ENCODE measurements at places on chromosomes 11 and 22.

- DNase-seq: no peak
Observed at GRCh38 chr11:115930291-115930690, 426.1 kb upstream of the CADM1 start.

DNA sequence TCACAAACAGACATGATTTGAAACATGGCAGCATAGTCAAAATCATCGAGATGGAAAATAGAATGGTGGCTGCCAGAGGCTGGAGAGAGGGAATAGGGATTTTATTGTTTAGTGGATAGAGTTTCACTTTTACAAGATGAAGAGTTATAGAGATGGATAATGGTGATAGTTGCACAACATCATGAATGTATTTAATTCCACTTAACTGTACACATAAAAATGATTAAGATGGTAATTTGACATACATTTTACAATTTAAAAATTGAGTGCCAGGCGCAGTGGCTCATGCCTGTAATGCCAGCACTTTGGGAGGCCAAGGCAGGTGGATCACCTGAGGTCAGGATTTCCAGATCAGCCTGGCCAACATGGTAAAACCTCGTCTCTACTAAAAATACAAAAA lies 21.2 kb downstream of the TTC28 start:
- no peak for DNase-seq

DNA sequence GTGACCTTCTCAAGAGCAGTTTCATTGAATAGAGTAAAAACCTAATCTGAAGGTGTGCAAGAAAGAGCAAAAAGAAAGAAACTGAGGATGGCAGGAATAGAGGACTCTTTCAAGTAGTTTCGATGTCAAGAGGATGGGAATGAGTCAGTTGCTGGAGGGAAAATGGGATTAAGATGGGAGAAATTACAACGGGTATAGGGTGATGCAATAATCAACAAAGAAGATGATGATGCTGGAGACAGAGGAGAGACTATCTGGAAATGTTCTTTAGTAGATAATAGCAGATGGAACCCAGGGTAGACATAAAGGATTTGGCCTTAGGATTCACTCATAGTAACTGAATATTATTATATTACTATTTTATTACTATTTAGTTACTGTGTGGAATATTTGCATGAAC lies 189.4 kb downstream of the GRIA4 start:
- no peak for DNase-seq

- no peak for DNase-seq
Observed at GRCh38 chr11:12239804-12240371, 129.5 kb downstream of the MICAL2 start.

DNA sequence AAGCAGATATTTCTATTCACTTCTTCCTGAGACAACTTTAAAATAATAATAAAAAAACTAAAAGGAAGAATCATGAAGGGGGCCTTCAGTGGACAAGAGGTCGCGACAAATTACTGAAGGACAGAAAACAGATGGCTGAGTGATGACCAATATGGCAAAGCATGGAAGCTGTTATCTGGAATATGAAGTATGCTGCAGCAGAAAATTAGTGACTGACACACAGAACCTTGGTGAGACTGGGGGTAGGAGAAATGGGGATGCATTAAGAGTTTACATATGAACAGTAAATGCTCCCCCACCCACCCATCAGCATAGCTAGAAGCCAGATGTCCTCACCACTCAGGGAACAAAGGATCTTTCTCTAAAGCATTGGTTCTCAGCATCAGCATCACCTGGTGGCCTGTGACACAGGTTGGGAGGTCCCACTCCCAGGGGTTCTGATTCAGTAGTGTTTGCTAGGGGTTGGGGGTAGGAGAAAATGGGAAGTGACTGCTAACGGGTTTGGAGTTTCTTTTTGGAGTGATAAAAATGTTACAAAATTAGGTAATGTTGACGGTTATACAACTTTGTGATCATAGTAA lies 59.7 kb downstream of the NARS2 start:
- DNase-seq: peak; percentile 3

- peak; percentile 37 for DNase-seq
Observed at GRCh38 chr11:122108192-122108799, 7.7 kb downstream of the BLID start.

- no peak for DNase-seq
Observed at GRCh38 chr11:66878474-66878873, 21.6 kb downstream of the LRFN4 start.

DNA sequence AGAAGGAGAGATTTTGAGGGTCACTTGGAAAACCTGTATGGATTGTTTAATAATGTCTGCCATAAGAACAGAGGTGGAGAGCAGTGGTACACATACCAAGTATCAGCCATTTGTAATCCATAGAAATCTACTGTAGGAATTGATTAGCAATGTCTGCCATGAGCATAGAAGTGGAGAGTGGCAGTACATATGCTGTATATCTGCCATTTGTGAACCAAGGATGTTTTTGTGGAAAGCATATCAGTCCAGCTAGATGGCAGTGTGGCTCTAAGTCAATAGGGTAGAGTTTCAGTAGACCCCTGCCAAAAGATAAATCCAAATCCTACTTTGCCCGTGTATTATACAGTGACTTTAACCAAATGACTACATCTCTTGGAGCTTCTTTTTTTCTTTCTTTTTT lies 82.9 kb upstream of the SEZ6L start:
- no peak for DNase-seq

DNA sequence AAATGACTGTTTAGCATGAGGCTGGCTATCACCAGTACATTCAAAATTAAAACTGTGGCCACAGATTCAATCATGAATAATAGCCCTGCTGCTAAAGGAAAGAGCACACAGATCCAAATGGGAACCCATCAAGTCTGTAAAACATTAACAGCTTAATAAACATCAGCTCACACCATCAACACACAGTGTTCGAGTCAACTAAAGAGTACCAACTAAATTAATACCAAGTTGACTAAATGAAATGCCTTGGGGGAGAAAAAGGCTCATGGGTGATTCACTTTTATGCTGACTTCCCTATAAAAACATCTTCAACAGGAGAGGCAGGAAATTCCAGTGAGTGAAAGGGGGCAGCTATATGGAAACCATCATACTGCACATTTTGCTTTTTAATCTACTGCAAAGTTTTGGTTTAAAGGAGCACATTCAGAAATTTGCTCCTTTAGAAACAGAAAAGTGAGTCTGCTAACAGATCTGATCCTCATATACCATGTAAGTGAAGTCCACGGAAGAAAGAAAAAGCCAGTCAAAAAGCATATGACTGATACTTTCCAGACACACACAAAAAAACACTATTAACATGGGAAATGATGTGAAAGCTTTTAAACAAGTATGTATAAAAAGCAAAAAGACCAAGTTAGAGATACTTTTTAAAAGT lies 16.3 kb downstream of the LGR4 start:
- no peak for DNase-seq

GRCh38 chr22:50730941-50731661 lies 6.9 kb upstream of the ACR start:
- no peak for DNase-seq

DNA sequence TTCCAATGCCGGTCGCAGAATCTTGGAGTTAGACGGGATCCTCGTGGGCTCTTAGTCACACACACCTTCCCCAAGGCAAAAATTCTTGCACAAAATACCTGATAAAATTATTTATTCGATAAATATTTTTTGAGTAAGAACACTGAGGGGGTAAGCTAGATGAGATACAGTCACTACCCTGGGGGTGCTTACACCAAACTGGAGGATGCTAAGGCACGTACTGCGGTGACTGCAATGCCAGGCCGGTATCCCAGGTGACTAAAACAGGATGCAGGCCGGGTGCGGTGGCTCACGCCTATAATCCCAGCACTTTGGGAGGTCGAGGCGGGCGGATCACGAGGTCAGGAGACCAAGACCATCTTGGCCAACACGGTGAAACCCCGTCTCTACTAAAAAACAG lies 1.7 kb upstream of the MRTFA start:
- no peak for DNase-seq

DNA sequence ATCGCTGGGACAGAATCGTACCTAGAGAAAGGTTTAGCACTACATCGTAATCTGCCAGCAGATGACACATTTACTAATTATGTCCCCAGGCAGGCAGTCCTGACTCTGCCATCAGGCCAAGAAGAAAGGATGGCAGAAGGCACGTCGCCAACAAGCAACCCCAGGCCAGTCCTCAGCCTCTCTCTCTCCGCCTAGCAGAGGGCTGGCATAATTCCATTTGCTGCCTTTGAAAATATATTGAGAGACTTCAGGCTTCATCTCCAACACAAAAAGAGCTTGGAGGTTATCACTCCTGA lies 1517.0 kb downstream of the TBC1D22A start:
- DNase-seq: no peak

DNA sequence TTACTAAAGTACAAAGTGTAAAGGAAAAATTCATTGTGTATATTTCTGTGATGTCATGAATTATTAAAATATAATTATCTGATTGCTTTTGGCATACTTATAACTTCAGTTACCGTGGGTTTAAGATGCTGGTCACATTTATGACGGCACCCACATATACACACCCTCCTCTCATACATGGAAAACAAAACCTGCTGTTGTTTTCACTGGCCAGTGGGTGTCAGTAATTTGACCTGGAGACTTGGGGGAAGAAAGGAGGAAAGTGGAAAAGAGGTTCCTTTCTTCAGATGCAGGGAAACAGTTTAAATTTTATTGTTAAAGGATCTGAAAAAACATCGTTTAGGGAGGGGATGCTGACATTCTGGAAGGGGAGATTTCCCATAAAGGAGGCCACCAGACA lies 742 bp upstream of the BBOX1 start:
- no peak for DNase-seq

- no peak for DNase-seq
Observed at GRCh38 chr22:38757464-38757757, 1.6 kb upstream of the SUN2 start.

DNA sequence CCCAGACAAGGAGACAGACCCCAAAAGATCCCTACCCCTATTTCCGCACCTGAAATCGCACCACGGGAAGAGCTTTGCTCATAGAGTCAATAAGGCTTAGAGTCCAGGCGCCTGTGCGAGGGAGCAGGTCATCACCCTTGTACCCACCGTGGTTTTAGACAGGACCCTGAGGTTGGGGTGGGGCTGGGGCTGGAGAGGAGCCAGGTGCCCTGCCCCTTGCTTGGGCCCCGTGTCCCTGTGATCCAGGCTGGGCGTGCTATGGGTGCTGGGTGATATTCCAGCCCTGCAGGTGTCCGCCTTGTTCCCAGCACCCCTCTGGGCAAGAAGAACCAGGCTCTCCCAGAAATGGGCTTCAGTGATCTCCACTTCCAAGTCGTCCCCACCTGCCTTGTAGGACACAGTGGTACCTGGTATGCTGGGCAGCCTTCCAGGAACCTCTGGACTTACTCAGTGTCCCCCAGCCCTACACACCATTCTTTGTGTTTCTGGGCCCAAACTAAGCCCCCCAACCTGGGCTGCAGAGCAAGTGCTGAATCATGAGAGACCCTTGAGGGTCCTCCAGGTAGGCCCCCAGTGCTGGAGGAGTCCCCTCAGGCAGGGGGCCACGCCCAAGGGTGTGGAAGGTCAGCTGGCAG lies 4.5 kb downstream of the CD81 start:
- DNase-seq: no peak

DNA sequence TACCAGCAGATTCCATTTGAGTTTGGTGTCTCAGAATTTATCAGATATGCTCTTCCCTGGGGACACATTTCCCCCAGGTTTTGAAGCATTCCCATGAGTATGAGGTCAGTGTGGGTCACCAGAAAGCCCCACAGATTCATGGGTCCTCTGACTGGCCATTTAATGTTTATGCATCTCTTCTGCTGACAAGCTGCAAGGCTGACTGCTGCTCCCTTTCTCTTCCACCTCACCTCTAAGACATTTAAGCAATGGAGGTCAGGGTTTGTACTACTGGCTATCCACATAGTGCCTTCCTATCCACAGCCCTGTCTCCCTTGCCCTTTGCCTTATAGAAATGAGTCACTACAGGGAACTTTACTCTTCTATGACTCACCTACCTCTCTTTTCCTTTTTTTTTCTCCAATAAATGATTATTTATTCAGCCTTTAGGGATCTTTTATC lies 106.0 kb upstream of the TIMP3 start:
- no peak for DNase-seq

DNA sequence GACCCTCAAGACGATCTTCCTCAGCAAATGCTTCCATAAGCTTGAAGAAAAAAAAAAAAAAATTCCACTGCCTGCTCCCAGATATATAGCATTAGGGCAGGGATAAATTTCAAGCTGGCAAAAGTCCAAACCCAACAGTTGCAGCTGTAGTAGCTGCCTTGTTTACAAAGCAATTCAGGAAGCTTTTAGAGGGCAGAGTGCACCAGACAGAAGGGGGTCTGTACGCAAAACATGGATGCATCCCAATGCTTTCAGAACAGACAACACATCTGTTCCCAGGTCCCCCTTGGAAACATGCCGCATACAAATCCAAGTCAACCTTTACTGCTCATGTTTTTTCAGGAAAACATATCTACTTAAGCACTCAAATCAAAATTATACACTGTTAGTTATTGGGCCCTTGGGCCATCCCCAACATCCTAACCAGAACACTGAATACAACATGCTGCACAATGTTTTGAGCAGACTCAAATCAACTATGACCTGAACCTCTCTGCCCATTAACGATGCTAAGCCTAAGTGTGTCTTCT lies 94.5 kb downstream of the CADM1 start:
- DNase-seq: peak; percentile 81

DNA sequence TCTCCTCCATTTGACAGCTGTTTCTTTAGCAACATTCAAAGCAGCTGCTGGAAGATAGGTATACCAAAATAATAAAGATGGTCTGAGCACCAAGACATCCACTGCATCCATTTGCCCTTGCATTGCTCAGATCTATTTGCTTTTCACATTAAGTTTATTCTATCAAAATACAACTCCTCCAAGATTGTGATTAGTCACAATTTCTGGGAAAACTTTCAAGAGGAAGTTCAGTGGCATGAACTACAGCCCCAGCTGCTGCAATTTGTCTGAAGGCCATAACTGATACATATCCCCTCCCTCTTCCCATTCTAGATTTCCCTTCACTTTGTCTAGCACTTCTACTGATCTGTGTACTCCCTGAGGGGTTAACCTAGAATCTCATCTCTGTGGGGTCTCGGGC lies 117.5 kb upstream of the CEP126 start:
- no peak for DNase-seq

DNA sequence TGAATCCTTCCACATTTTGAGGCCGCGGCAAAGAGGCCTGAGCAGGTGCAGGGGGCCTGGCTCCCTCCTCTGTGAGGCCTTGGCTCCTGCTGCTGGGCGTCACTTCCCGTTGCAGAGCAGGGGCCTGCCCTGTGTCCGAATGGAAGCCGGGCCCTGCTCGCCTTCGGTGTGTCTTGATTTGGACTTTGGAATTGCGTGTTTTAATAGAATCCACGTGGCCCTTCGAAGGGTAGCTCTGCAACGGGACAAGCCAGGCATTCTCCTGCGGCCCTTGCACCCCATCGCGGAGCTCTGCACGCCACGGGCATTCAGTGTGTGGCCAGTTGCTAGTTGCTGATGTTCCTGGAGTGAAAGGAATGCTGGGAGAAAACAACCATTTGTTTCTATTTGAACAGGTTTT lies 25.8 kb downstream of the SAMM50 start:
- no peak for DNase-seq

GRCh38 chr11:116946414-116946813 lies 109.0 kb upstream of the APOA1 start:
- DNase-seq: no peak

- DNase-seq: no peak
Observed at GRCh38 chr11:44578279-44578678, 12.8 kb downstream of the CD82 start.

- DNase-seq: no peak
Observed at GRCh38 chr11:39678996-39679395, 1780.5 kb downstream of the LRRC4C start.

- no peak for DNase-seq
Observed at GRCh38 chr22:28808716-28809355, 8.5 kb upstream of the XBP1 start.
